ENCODE measurements at places on chromosomes 3 and 15.

GRCh38 chr15:70475407-70475781, 288.0 kb downstream of the UACA start:
- DNase-seq: no peak

GRCh38 chr15:41511331-41511898, 2.2 kb downstream of the LTK start:
- no peak for DNase-seq

DNA sequence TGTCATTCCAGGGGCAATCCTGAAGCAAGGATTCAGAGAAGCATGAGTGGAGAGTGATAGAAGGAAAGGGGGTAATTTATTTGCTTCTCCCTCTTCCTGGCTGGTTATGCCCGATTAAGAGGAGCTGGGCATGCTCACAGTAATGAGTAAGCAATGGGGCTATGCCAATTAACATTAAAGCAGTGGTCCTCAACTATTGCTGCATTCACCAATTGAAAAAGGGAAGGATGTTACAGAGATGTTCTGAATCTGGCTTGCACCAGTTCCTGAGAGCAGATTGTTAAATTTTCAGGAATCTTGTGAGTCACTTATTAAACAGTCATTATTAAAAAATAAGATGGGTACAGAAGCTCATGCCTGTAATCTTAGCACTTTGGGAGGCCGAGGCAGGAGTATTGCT, 85.9 kb upstream of the ZBTB20 start:
- no peak for DNase-seq

DNA sequence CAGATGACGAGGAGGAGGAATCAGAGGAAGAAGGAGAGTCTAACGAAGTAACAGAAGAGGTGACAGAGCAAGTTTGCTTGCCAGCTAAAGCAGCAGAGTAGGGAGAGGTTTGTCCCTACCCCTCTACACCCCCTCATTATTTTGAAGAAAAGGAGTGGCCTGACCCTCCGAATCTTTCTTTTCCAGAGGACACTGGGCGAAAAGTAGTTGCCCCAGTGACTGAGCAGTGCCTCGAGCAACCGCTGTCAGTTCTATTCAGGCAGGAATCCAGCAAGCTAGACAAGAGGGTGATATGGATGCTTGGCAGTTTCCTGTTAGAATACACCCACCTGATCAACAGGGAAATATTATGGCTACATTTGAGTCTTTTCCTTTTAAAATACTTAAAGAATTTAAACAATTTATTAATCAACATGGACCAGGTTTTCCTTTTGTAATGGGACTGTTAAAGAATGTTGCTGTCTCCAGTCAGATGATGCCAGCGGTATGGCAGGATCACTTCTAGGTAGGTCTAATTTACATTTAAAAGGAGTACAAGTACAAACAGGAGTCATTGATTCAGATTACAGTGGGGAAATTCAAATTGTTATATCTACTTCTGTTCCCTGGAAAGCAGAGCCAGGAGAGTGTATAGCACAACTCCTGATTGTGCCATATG, 31.9 kb upstream of the ACVR2B start:
- DNase-seq: no peak

DNA sequence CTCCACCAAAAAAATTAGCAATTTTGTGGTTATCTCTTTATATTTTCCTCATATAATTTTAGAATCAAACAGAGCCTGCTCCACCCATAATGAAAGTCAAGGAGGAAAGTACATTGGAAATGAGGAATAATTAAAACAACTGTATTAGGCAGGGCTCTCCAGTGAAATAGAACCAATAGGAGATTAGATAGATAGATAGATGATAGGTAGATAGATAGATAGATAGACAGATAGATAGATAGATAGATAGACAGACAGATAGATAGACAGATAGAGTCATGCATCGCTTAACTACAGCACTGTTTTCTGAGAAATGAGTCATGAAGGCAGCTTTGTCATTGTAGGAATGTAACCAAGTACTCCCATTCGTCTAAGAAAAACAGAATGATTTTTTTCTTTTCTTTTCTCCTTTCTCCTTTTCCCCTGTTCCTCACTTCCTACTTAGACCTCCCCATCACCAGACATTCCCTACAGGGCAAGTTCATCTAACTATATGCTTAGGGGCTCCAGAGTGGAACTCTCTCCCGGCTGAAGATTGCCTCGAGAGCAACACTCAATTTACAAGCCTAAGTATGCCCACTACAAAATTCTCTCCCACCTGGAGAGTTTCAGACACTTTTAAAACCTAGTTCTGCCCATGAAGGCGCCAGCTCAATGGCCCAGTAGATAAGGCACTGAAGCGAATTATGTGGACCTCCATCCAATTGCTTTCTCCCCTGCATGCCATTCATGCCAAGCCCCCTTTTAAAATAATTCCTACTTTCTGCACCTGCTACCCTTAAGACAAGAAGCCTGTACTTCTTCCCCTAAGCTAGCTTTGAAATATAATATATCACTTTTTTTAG, 53.3 kb upstream of the LIPC start:
- DNase-seq: no peak

GRCh38 chr3:194306771-194307640, 44.1 kb downstream of the CPN2 start:
- no peak for DNase-seq

- no peak for DNase-seq
Observed at GRCh38 chr15:76566276-76566675, 229.7 kb downstream of the ISL2 start.
